Suppressor macrophage treated with lipopolysaccharide for 1 hour (primary cell): ENCODE measurements at places on chromosomes 12 and 14.

DNA sequence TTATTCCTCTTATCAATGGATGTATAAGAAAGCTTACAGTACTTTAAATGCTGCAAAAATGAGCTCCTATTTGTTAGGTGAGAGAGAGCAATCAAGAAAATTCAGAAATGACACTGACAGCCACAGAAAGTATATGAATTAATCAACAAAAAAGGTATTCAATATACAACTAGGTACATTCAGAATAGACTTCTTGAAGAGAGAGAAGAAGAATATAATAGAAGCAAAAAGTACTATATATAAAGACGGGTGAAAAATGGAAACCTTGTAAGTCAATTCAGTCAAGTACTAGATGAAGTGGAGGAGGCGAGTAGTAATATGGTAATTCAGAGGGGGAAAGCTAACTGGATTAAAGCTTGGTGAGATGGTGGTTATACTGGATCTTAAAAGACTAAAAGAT is 74.3 kb downstream of the HEATR5A start:
- no peak for DNase-seq

DNA sequence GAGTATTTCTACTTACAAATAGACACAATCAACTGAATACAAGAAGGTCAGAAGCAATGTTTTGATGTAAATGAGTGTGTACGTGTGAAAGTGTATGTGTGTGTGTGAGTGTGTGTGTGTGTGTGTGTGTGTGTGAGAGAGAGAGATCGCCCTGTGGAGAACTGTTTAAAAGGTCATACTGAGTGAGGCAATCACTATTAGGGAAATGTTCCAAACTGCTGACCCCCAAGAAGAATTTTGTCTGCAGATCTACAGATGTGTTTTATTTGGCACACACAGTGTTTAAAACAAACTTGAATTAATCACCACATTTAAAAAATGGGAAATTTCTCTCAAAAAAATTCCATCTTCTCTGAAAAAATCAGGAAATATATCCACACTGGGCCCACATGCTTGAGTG is 1069.1 kb downstream of the SLC6A15 start:
- no peak for DNase-seq

- no peak for DNase-seq
Observed at GRCh38 chr14:35412272-35413056, 7.9 kb upstream of the NFKBIA start.

GRCh38 chr12:24945845-24946244 is 3.1 kb downstream of the BCAT1 start:
- DNase-seq, result no peak

DNA sequence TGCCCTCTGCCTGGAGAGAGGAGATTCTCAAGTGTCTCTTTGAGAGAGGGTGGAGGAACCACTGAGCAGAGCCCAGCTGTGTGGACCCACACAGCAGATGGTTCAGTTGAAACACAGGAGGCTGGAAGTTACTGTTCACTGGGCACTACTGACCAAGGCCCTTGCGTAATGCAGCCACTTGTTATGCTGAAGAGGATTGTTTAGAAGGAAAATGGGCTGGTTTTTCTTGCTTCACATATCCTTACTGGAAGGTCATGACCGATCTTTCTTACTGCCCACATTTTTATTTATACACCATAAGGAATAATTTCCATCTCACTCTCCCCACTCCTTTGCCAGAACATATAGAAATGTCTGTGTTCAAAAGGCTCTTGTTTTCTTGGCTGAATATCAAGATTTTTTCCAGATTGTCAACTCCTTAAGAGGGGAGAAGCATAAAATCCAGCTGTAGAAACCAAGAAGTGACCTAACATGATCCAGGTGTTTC is 375.1 kb upstream of the DDHD1 start:
- no peak for DNase-seq

GRCh38 chr12:90959538-90960139 is 4.7 kb upstream of the CCER1 start:
- DNase-seq, result peak; percentile 70

DNA sequence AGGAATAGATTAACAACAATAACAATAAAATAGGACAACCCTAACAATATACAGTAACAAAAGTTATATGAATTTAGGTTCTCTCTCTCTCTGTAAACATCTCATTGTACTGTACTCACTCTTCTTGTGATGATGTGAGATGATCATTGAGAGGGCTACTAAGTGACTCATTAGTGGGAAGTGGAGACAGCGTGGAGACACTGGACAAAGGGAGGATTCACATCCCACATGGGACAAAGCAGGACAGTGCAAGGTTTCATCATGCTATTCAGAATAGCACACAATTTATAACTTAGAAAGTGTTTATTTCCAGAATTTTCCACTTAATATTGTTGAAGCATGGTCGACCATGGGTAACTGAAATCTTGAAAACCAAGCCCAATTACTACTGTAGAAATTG is 26.0 kb upstream of the SPATA7 start:
- no peak for DNase-seq

DNA sequence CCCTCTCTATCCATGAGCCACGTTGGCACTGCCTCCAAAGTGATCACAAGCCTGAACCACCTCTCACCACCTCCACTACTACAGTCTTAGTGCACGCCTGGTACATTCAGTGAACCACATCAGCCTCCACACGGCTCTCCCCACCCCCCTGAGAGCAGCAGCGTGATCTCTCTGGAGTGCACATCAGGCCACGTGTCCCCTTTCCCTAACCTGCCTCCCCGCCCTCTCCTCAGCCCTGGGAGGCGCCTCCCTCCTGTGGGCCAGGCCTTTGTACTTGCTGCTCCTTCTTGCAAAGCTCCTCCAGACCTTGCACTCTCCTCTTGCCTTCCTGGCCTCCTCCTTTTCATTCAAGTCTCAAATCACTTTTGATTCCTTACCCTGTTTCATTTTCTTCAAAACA is 49.8 kb downstream of the SLC6A12 start:
- DNase-seq, result no peak

DNA sequence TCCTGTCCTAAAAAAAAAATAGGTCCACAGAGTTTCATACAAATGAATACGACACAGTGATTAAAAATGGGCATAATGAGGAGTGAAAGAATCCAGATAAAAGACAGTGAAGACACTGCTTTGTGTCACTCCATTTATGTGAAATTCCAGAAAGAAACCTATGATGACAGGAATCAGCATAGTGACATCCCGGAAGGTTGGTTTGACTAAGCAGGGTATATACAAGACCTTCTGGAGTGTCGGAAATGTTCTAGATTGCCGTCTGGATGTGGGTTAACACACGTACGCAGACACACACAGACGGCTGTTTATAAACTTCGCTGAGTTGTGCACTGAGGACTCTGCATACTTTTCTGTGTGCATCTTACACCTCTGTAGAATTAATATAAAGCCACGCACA is 13.2 kb upstream of the CACNA2D4 start:
- DNase-seq, result no peak

DNA sequence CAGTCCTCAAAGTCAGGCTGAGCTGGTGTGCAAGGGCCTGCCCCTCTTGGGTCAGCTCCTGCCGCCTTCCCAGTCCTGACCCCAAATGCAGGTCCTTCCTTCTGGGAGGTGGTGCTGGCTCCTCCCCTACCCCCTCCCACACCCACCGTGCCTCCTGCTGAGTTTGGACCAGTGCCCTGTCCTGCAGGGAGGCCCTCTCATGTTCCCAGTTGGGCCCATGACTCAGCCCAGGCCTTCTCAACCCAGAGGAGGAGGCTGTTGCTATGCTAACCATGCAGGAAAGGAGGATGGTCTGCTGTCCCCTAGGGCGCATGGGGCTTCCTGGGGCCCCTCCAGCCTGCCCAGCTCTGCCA is 4.4 kb downstream of the ZBTB42 start:
- DNase-seq, result peak; percentile 58
